GM12892 (cell line): ENCODE measurements at places on chromosomes 1 and 21.

- DNase-seq = no peak
These were observed 12.8 kb downstream of the GPN2 start for GRCh38 chr1:26877326-26877725.

DNA sequence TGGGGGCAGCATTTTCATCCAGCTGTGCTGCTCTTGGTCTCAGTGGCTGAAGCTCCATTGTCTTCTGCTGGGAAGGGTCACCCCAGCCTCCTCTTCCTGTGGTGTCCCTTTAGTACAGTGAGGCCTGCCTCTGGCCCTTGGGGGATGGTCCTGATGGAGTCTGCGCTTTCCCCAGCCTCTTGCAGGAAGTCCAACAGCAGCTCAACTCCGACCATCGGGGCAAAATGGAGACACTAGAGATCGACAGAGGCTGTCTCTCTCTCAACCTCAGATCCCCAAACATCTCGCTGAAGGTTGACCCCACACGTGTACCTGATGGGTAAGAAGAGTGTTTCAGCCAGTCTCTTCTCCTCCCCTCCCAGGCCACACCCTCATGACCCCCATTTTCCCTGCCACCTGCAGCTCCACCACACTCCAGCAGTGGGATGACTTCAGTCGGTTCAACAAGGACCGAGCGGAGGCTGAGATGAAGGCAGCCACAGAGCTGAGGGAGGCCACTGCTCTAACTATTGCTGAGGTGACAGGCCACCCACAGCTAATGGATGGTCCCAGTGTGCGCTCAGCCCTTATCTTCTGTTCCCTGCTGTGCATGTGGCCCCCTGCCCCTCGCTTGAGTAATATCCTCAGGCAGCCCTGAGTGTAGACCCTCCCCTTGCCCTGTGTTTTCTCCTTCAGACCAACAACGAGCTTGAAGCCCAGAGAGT is 2.0 kb upstream of the ADPRS start:
- no peak for DNase-seq

GRCh38 chr1:213533125-213533524 is 454.6 kb upstream of the PROX1 start:
- DNase-seq = no peak

DNA sequence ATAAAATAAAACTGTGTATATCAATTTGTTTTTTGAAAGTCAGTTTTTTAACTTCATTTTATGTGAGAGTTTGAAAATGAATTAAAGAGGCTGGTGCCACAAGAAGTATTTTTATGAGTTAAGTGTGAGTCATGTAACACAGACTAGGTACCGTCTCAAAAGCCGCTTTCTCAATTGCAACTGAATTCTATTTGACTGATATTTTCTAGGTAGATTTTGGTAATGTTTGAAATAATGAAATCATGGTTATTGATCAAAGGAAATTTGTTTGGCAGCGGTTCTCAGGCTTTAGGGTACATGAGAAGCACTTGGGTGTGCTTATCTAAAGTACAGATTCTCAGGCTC is 4.6 kb downstream of the SNX27 start:
- DNase-seq = no peak

- DNase-seq = no peak
These were observed 777 bp downstream of the FLAD1 start for GRCh38 chr1:154983776-154984466.

DNA sequence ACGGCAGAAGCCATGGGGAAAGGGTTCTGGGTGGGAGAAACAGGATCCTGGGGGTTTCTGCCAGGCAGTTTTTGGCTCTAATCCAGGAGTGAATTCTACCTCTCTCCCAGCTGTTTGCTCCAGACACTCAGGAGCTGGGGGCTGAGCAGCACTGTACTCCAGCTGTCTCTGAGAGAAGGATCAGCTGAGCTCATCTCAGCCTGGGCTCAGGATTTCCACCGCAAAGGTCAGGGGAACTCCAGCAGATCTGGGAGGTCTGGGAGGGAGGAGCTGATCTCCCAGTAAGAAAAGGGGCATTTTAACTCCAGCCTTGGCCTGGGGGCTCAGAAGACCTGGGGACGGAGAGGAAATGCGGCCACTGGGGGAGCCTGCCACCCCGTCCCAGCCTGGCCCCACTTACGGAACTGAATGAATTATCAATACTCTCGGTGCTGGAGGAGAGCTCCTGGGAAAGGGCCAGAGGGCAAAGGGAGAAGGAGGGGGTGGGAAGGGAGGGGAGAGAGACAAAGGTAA is 17.3 kb downstream of the PI4KB start:
- DNase-seq = no peak
